ENCODE measurements at places on chromosomes 6 and 20.

DNA sequence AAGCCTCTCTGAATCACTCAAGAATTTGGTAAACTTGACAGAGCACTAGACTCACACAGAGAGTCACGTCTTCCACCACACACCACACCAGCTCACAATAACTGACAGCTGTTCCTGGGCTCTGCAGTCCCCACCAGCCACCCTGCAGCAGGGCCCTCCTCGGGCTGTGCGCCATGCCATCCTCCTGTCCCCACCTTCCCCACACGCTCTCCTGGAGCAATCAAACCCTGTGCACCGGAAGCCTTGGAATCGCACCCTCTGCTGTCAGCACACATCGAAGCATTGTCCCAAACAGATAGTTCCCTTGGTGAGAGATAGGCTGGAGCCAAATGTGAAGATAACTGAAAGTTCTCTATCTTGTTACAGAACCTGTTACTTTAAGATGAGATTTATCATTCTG, 191.0 kb downstream of the TBXT start:
- no peak for DNase-seq

GRCh38 chr6:69337311-69337710, 459.5 kb downstream of the LMBRD1 start:
- DNase-seq, result no peak

- DNase-seq, result peak; percentile 56
These were observed 6.7 kb downstream of the PSMA7 start for GRCh38 chr20:62136283-62137091.

DNA sequence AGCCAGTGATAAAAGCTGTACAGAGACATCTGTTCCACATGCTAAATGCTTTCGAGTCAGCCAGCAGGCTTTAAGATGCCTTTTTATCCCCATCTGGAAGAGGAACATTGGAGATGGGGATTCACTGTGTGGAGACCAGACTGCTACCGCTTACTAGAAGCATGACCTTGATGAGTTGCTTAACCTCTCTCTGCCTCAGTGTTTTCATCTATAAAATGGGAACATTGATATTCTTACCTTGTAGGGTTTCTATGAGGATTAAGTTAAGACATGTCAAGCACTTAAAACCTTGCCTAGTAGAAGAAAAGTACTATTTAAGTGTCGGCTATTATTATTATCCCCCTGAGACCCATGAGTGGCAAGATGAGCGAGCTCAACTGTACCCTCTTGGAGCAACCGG, 165.3 kb upstream of the SNX9 start:
- no peak for DNase-seq

DNA sequence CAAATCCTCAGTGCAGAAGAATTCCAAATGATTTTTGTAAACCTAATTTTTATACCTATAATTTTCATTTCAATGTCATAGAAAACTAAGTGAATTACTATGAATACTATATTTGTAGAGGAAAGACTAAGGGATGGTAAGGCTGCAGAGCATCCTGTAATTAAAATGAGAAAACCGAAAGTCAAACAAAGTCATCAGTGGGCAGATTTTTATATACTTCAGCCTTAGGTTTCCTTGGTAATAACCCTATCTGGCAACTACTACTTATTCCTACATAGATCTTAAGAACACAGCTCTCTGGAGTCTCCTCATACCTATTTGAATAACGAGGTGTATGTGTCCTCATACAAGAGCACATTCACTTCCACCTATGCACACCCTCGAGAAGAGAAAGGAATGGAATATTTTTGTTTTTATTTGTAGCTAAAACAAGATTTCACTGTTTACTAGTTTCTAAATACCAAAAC, 117.9 kb upstream of the SGK1 start:
- DNase-seq, result no peak

- DNase-seq, result no peak
These were observed 132.6 kb downstream of the CEBPB start for GRCh38 chr20:50323209-50323608.

GRCh38 chr6:74091136-74091793, 395.3 kb downstream of the CD109 start:
- DNase-seq, result no peak

- DNase-seq, result no peak
These were observed 43.8 kb upstream of the TMEM181 start for GRCh38 chr6:158516098-158516497.

- DNase-seq, result no peak
These were observed 39.1 kb upstream of the FOXO3 start for GRCh38 chr6:108521616-108522107.

DNA sequence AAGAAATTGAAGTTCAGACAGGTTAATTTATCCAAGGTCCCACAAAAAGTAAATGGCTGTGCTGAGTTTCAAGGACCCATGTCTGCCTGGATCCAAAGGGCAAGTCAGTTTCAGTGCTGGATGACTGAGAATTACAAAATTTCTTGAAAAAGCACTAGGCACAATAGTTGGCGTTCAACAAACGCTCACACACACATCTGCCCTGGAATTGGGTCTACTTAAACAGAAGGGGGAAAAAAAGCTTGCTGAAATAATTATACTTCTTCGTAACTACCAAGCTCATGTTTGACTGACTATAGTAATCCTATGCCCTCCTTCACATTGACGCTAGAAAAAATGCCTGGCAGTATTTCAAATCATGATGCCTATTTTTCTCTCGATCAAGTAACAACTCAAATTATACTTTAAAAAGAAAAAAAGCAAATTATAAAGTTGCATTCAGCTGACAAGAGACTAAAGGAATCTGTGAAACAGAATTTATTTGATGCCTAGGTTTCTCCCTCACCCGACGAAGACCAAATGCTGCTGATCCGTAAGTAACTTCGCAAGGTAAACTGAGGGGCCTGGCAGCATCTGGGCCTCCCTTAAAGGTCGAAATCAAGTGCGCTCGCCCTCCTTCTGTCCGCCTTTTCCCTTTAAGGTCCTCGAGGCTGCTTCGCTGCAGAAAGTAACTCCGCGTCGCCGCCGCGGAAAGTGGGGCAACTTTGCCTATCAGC, 650 bp upstream of the CD2AP start:
- no peak for DNase-seq

GRCh38 chr6:15260099-15260821, 14.4 kb downstream of the JARID2 start:
- no peak for DNase-seq

- DNase-seq, result no peak
These were observed 10.5 kb downstream of the FYN start for GRCh38 chr6:111862741-111863140.

DNA sequence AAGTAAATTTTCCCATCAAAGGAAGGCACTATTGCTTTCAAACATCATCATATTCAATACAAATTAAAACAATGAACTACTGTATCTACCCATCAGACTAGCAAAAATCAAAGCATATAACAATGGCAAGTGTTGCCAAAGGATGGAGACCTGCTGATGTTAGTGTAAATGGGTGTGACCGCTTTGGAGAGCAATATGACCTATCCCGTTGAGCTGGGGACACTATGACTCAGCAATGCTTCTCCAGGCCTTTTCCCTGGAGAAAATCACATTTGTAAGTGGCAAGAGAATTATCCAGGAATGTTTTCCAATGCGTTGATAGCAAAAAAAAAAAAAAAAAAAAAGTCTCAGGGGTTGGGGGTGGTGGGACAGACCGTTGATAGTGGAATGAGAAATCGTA, 46.1 kb downstream of the PHACTR3 start:
- no peak for DNase-seq

DNA sequence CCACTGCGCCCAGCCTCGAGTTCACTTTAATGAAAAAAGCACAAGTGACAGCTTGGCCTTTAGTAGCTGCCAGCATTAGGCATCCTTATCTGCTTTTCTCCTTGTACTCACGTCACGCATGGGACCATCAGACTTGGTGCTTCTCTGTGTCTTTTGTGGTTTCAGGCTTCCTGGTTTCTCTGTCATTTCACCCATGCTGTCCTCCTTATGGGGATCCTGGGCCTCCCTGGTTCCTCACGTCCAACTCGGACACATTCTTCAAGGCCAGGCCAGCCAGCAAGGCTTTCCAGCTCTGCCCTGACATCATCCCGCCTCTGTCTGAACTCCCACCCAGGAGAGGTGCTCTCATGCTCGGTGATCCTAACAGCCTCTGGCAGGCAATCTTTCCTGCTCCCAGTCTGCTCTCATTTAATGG, 83.2 kb downstream of the TIAM2 start:
- no peak for DNase-seq

GRCh38 chr6:10595731-10596664, 74.8 kb downstream of the GCNT2 start:
- no peak for DNase-seq

GRCh38 chr20:46555370-46555956, 5.0 kb upstream of the OCSTAMP start:
- no peak for DNase-seq

- DNase-seq, result no peak
These were observed 147.1 kb downstream of the PRL start for GRCh38 chr6:22149501-22150367.

DNA sequence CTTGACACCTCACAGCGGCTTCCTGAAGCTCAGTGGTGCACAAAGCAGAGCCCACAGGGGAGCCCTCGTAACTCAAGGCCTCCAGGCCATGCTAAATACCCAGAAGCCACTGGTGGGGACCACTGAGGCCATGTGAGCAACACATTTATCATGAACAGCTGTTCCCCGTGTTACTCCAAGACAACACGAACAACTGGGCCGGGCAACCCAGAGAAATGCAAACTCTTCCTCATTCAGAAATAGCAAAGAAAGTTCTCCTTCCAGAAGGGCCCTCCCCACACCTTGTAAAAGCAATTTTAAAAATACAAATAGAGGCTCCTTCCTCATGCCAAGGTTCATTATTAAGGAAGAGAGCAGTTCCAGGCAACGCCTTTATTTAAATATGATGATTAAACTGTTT, 36.3 kb upstream of the SLCO4A1 start:
- no peak for DNase-seq

- DNase-seq, result no peak
These were observed 3.9 kb downstream of the NOL4L start for GRCh38 chr20:32580970-32581838.

DNA sequence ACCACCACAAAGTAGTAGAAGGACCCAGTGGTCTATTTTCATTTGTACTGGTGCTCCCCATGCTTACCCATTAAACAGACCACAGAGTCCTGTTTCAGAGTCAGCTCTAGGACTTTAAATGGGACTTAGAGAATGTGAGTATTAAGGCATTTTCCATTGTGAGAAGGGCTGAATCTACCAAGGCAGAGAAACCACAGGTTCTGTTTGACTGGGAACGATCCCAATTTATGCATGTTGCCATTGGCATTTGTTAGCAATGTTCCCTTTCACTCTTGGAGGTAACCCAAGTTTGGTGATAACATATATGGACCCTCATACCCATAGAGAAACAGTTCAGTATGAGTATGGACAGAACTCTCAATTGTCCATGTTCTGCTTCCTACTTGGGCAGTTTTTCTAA, 672.8 kb downstream of the KIF16B start:
- no peak for DNase-seq

DNA sequence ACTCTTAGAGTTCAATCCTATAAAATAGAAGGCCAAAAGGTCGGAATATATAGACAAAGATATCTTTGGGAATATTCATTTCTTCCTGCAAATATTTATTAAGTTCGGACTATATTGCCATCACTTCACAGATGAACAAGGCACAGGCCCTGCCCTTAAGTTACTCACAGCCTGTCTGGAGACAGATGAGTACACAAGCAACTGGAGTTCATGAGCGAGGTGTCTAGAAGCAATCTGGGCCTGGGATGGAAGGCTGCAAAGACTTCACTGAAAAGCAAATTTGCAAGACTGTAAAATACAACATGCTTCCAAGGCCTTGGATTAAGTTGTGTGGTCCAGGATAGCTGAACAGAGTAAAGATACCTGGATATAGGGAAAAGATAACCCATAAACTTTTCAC, 56.7 kb upstream of the CEP85L start:
- no peak for DNase-seq

DNA sequence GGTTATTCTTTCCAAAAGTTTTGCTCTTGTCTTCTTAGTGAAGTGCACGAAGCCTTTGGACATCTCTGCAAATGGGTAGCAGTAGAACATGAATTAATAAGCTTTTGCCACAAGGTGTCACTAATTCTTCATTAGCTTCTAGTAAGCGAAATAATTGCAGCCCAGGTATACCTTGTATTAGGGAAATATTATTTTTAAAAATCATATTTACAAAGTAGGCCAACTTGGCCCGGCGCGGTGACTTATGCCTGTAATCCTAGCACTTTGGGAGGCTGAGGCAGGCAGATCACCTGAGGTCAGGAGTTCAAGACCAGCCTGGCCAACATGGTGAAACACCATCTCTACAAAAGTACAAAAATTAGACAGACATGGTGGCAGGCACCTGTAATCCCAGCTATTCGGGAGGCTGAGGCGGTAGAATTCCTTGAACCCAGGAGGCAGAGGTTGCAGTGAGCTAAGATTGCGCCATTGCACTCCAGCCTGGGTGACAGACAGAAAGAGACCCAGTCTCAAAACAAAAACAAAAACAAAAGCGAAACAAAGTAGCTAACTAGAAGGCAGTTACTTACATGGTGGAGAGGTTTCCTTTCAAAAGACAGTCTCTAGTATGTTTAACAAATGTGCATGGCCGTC, 8.8 kb upstream of the RSPH3 start:
- DNase-seq, result no peak

GRCh38 chr6:156638581-156638980, 138.6 kb upstream of the ARID1B start:
- DNase-seq, result no peak

DNA sequence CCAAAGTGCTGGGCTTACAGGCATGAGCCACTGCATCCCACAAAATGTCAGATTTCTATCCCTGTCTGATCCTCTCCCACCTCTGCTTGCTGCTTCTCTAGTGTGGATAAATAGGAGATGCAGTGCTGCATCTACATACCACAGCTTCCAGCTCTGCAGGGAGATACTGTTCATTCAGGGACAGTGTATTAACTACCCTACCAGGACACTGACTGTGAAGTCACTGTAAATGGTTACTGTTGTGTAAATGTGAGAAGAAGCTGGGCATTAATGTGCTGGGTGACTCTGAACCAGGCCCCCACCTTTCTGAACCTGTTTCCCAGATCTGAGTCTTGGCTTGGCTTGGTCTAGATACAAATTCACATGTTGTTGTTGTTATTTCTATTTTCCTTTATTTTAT, 488.6 kb upstream of the SULF2 start:
- DNase-seq, result no peak

- DNase-seq, result no peak
These were observed 56.2 kb downstream of the ARHGAP18 start for GRCh38 chr6:129653746-129654145.

GRCh38 chr20:54144847-54145414, 28.9 kb downstream of the CYP24A1 start:
- no peak for DNase-seq

Data from stimulated activated CD4-positive, alpha-beta T cell treated with anti-CD3 and anti-CD28 coated beads, Interleukin-15, amount 100 ng/mL, for 48 hours (primary cell).